NCI-H446 treated with DMSO at 0.1 percent for 48 hours (cell line): ENCODE measurements at places on chromosomes 7 and 10.
A peak's percentile ranks its signal among the peaks of the same experiment; 100 is the strongest.

GRCh38 chr10:15370856-15371701, at the start of gene FAM171A1:
TSS of gene FAM171A1 (minus strand) at chr10:15371289. CDS start at chr10:15371052, 237 bp downstream.
- DNase-seq: peak; percentile 13

DNA sequence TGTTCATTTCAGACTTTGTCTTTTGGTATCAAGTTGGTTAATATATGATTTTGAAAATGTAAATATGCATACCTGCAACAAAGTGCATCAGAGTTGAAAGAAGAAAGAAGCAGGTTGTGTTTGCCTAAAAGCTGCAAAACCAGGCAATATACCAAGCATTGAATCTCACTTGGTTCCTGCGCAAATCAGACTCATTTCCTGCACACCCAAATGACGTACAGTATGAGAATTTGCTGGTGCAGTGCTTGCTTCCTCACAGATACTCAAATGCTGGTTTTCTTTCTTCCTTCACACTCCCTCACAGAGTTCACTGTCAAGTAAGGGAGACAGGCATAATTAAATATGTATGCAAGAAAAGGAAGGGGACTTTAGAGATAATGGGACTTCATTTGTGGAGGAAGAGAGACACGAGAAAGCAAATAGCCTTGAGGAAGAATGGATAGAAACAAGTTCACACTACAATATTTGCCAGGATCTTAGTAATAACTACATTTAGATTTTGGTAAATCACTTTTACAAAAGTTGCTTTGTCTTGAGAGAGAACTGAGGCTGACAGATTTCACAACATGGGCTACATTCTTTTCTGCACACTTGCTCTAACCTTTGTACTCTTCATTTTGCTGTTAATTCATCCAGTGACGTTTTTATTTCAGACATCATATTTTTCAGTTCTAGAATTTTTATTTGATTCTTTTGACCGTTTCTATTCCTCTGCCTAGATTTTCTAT, 56.9 kb upstream of the AOAH start:
- DNase-seq: no peak

DNA sequence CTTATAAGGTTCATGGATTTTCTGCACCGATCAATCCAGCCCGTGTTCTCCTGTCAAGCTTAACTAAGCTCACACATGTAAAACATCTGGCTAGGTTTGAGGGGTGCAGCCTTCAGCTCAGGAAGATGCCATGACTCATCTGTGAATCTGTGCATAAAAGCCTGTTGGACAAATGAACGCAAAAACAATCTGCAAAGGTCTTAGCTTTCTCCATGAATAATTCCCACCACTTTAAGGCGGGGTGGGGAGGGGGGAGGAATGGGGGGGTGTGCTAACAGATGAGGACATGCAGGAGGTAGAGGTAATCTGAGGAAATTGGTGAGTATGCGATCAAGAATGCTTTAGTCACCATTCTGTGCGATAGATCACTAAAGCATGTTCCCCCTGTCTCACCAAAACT, 4.8 kb downstream of the DOCK4 start:
- no peak for DNase-seq

DNA sequence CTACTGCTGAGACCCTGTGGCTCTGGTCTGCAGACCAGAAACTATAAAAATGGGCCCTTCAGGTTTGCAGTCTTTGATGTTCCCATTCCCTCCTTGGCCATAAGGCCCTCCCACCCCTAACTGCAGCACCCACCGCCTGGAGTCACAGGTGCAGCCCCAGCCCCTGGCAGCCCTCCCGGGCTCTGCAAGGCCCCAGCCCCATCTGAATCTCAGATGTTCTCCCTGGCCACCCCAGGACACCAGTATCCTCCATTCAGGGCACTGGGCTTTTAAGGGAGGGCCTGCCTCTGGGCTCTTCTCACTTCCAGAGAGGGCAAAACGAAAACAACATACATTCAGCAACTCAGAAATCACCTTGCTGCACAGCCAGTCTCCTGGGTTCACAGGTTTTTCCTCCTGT, 107.7 kb upstream of the RET start:
- DNase-seq: no peak

GRCh38 chr10:129921065-129921670, 42.9 kb downstream of the EBF3 start:
- DNase-seq: no peak

DNA sequence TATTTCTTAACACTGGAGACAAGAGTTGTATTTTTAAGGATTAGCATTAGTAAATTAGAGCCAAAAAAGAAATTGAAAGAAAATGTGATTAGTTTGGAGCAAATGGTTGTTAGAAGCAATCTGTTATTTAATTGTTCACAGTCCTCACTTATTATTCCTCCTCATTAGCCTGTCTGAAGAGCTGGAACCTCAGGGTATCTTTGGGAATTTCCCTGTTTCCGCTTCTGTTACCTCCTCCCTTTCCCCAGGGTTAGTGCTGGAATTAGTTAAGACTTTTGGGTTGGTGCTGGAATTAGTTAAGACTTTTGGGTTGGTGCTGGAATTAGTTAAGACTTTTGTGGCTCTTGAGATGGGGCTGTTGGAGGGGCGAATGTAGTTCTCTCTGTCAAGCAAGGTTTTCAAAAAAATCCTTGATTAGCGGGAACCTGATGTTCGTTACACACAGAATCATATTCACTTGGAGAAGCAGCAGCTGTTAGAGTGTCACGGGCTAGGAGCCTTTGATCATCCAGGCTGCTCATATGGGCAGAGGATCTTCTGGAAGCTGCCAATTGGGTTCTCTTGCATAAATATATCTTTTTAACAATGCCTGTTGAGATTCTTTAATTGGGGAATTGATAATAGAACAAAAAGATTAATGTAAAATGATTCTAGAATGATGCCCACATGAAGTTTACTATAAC, 251.0 kb upstream of the NPSR1 start:
- no peak for DNase-seq

DNA sequence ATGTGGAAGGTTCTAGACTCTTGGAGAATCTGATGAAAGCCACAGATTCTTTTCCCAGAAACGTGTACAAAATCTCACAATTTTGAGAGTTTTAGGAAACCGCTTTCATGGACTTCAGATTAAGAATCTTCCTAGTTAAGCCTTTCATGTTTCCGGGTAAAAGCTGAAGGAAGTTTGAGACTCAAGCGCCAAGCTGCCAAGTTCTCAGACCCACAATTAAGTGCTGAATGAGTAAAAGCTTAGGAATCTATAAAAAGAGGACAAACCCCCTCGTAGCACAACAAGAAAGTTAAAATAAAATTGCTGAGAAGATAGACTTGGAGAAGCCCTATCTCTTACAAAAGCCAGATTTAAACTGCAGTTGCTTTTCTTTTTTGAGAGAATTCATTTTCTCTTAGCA, 99.6 kb downstream of the ST8SIA6 start:
- DNase-seq: no peak

- no peak for DNase-seq
These were observed 27.4 kb downstream of the LAMB4 start for GRCh38 chr7:108102671-108103312.

DNA sequence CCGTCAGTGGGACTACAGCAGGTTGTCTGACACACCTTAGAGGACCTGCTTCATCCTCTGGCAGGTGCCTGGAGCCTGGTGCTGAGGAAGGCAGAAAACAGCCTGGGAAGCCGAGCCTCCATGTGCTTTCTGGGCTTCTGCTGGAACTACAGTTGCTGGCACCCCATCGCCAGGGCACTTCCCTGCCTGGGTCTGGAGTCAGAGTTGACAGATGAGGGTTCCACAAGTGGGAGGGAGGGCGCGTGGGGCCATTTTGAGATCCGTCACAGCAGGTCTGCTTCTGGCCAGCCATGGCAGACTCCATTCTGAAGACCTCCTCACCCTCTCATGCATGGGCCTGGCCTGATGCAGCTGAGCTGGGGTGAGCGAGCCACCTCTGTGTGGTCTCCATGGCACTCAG, 33.2 kb upstream of the TCERG1L start:
- DNase-seq: no peak

DNA sequence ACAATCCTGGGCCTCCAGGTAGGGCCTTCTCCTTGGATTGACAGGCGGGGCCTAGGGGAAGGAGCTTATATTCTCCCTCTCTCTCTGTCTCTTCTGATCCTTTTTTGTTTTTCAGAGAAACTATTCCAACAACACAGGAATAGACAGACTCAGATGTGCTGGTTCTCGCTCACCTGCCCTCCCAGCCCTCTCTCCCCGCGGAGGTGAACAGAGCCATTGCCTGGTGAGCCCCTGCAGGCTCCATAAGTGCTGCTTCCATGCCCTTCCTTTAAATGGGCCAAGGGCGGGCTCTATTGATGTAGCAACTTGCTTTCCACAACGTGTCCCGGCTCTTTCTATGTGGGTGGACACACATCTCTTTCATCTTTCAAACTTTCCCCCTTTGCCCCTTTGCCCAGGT, 47.2 kb upstream of the IGFBP3 start:
- no peak for DNase-seq

- DNase-seq: no peak
These were observed 61.0 kb downstream of the ITIH5 start for GRCh38 chr10:7605565-7606295.

- peak; percentile 29 for DNase-seq
These were observed 41.9 kb downstream of the AGK start for GRCh38 chr7:141593134-141593533.

GRCh38 chr10:130847170-130847569, 464.4 kb downstream of the TCERG1L start:
- DNase-seq: no peak

DNA sequence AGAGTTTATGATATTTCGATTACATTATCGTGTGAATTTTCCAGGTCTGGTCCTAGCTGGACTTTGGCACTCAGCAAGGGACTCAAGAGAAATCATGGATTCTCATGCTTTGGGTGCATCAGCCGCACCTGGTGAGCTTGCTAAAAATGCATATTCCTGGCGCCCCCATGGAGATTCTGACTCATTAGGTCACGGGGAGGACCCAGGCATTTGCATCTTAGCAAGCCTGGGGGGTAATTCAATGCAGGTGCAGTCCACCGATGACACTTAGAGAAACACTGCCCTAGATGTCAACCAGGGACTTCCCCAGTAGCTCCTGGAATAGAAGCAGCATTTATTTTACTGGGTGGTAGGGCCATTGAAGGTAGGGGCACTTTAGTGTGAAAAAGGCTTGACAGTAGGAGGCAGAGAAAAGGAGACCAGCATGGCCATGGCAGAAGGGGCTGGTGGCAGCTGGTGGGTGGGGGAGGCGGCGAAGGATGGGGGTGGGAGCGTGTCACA, 29.9 kb upstream of the PDCD4 start:
- no peak for DNase-seq

- no peak for DNase-seq
These were observed 420 bp upstream of the KLHL7 start for GRCh38 chr7:23105086-23105643.

DNA sequence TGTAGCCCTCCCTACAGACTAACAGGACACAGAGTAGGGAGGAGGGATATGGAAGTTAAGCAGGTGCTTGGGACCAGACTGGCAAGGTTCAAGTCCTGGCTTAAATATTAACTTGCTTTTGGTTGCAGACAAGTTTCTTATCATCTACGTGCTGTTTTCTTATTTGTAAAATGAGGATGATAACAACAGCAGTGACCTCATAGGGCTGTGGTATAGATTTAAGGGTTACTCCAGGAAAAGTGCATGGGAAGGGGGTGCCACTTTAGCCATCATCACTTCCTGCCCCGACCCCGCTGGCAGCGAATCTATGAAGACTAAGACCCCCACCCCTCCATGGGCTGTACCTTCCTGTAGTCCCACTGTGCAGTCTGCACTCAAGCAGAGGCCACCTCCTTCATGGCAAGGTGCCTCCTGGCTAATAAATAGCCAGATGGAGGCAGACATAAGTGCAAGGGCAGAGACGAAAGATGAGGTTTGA, 250.2 kb downstream of the COBL start:
- DNase-seq: no peak
